ENCODE measurements at places on chromosomes 13 and 19. TPM values are rescaled to one million over a fixed set of nuclear protein-coding genes. Genes with fewer than 3 reads are reported as not detected.

DNA sequence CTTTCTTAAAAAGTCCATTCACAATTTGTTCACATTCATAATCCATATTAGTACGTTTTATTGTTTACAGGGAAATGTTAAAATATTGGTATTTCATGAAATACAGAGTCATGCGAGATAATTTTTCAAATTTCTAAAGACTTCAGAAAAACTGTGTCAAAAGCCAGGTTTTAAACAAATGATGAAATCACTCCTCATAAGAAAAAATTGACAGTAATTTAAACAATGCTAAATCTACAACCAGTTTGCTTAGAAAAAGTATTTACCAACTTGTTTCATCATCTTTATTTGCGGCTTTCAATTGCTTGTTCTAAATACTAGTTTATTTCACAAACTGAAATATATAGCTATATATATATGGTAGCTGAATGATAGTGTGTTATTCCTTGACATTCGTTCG lies 1.2 kb upstream of the NALCN start:
- H3K27me3 ChIP-seq: no peaks in the 10 kb centered on the region
- DNase-seq: no peak
- peak overlapping the region; percentile 79 for H3K27ac ChIP-seq
- no peaks in the 10 kb centered on the region for H3K36me3 ChIP-seq

DNA sequence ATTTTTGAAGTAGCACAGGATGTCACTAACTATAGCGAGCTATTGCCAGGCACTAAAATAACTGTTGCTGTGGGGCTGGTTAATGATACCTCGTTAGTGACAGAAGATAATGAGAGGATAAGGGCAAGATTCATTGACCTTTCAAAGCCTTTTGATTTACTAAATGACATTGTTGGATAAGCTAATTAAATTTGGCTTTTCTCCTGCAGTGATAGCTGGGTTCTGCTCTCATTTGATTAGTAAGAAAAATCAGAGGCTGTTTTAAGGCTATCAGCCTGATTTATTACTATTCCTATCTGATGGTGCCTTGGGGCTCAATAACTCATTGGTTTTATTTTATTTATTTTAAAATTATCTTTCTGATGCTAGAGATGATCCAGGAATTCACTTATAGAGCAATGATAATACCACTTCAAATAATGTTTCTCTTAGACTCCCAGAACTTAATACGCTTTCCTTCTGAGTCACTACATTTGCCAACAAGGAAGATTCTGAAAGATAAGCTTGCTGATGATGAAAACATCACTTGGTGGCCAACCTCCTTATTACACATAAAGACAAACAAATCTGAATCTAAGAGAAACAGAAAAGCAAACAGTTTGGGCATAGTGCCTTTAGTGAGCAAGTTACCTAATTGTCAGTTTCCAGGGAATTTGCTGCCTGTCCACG lies 501.3 kb upstream of the ARGLU1 start:
- H3K27me3 ChIP-seq: no peaks in the 10 kb centered on the region
- no peaks in the 10 kb centered on the region for H3K36me3 ChIP-seq
- H3K27ac ChIP-seq: no peak overlapping the region
- no peak overlapping the region for H3K4me3 ChIP-seq
- DNase-seq: peak; percentile 22

DNA sequence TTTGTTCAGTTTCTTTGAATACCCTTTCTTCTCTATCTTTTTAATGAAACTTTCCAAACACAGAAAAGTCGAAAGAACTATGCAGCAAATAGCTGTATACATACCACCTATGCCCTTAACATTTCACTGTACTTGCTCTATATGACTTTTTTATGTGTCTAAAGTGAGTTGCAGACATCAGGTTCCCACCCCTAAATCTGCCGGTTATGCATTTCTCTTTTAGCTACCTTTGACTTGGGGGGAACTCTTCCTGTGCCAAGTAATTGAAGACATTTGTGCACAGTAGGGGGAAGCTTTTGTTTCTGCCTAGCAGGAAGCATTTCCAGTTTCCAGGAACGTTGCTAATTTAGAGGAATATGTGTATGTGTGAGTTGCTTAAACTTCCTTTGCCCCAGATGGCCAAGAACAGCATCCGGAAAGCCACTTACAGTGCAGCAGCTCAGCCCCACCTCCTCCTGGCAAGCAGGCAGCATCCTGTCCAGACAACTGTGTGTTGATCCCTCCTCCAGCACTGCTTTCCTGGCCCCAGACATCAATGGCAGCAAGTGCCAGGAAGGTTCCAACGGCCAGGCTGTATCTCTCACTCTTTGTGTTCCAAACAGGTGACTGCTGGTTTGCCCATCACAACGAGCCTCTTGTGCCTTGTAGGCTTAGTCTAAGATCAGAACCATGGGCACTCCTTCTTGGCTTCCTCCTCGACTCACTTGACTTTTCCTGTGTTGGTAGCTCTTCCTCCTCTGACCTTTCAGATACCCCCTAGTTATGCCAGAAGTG lies 14.7 kb upstream of the GRAMD1A start:
- H3K4me3 ChIP-seq: no peak overlapping the region
- peaks cover 9% of the 10 kb centered on the region for H3K27me3 ChIP-seq
- H3K27ac ChIP-seq: no peak overlapping the region
- no peak for DNase-seq
- no peaks in the 10 kb centered on the region for H3K4me1 ChIP-seq

GRCh38 chr13:83819611-83820010 lies 62.7 kb downstream of the SLITRK1 start:
- DNase-seq: no peak
- no peak overlapping the region for H3K27ac ChIP-seq
- no peaks in the 10 kb centered on the region for H3K4me1 ChIP-seq
- no peaks in the 10 kb centered on the region for H3K27me3 ChIP-seq

DNA sequence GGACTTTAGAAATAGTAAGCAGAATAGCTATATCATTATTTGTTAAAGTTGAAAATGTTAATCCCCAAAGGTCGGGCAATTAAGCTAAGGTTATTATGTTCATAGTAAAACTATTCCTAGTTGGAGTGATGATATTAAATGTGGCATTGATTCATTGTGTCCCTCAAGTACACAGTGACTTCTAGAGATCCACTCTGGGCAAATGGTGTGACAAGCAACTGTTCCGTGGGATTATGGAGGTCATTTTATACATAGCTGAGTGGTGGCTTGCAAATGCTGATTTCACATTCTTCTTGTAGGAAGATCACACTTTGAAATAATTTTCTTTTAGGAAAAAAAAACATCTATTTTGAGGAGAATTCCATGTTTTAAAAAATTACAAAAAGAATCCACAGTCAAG lies 317.8 kb downstream of the ATP8A2 start:
- H3K4me1 ChIP-seq: peaks cover 5% of the 10 kb centered on the region
- DNase-seq: no peak
- H3K36me3 ChIP-seq: no peaks in the 10 kb centered on the region
- no peak overlapping the region for H3K4me3 ChIP-seq

- H3K27me3 ChIP-seq: no peaks in the 10 kb centered on the region
- H3K4me1 ChIP-seq: no peaks in the 10 kb centered on the region
- H3K4me3 ChIP-seq: no peak overlapping the region
- no peak for DNase-seq
Measured at GRCh38 chr13:46743191-46743590, 53.8 kb downstream of the ESD start.

DNA sequence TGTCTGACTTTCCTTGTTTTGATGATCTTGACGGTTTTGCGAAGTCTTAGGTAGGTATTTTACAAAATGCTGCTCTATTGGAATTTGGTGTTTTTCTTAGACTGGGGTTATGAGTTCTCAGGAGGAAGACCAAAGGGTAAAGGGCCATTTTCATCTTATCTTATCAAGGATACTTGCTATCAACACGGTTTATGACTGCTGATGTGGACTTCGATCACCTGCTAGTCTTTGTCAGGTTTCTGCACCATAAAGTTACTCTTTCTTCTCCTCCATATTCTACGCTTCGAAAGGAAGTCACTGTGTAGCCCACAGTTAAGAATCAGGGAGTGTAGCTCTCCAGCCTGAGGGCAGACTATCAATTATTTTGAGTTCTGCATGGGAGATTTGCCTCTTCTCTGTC lies 7.4 kb upstream of the CEBPG start:
- H3K4me1 ChIP-seq: peaks cover 12% of the 10 kb centered on the region
- no peak overlapping the region for H3K4me3 ChIP-seq
- H3K36me3 ChIP-seq: no peaks in the 10 kb centered on the region
- H3K27me3 ChIP-seq: no peaks in the 10 kb centered on the region

GRCh38 chr13:43444081-43444480 lies 342.7 kb downstream of the ENOX1 start:
- DNase-seq: no peak
- H3K27ac ChIP-seq: no peak overlapping the region
- H3K36me3 ChIP-seq: no peaks in the 10 kb centered on the region

- no peak for DNase-seq
- no peaks in the 10 kb centered on the region for H3K36me3 ChIP-seq
- H3K27ac ChIP-seq: no peak overlapping the region
Measured at GRCh38 chr19:10245189-10245939, 6.7 kb upstream of the MRPL4 start.

- no peaks in the 10 kb centered on the region for H3K36me3 ChIP-seq
- peaks cover 38% of the 10 kb centered on the region for H3K27me3 ChIP-seq
- DNase-seq: no peak
- peaks cover 13% of the 10 kb centered on the region for H3K4me1 ChIP-seq
Measured at GRCh38 chr13:99993660-99994637, 12.4 kb downstream of the ZIC2 start.

DNA sequence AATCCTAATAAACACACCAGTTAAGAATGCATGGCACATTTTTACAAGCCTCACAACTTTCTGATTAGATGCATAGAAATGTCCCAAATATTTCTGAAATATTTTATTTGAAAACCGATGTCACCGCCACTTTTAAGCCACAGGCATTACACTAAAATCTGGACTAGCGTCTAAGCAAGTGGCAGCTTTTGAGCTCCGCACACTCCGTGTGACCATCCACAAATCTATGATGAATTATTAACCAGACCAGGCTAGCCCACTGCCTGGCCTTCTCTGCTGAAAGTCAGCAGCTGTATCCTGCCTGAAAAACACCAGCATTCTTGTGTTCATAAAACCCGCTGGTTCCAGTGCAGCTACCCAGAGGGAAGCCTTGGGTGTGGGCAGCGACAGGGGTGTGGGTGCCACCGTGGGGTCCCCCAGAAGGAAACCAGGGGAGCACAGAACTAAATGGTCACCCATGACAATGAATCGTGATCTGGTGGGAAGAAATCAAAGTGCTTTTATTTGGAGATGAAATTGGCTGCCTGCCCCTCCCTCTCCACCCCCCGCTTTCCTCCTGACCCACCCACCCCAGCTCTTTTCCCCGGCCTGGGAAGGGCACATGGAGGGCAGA lies 13.8 kb downstream of the RASA3 start:
- no peak for DNase-seq
- peak overlapping the region; percentile 74 for H3K27ac ChIP-seq
- H3K36me3 ChIP-seq: no peaks in the 10 kb centered on the region
- H3K4me3 ChIP-seq: peak overlapping the region; percentile 42

GRCh38 chr13:52459668-52460067 lies 4.4 kb downstream of the CKAP2 start:
- no peak overlapping the region for H3K4me3 ChIP-seq
- H3K36me3 ChIP-seq: peaks cover 36% of the 10 kb centered on the region

DNA sequence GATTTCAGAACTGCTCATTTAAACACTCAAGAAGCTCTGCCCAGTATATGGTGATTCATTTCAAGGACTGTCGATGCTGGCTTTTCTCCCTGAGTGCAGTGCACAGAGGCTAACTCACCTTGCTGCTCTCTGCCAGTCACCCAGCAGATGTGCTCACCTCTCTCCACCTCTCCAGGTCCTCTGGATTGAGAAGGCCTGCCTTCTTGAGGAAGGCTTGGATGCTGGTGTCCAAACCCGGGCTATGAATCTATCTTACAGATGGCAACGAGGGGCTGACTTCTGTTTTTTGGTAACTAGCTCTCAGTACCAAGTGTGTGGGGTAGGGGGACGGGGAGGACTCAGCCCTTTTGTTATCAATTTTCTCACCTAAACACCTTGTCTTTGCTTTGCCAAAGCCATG lies 47.6 kb downstream of the TEX29 start:
- no peaks in the 10 kb centered on the region for H3K36me3 ChIP-seq
- DNase-seq: no peak
- no peak overlapping the region for H3K4me3 ChIP-seq
- H3K27ac ChIP-seq: no peak overlapping the region
- peaks cover 11% of the 10 kb centered on the region for H3K27me3 ChIP-seq

DNA sequence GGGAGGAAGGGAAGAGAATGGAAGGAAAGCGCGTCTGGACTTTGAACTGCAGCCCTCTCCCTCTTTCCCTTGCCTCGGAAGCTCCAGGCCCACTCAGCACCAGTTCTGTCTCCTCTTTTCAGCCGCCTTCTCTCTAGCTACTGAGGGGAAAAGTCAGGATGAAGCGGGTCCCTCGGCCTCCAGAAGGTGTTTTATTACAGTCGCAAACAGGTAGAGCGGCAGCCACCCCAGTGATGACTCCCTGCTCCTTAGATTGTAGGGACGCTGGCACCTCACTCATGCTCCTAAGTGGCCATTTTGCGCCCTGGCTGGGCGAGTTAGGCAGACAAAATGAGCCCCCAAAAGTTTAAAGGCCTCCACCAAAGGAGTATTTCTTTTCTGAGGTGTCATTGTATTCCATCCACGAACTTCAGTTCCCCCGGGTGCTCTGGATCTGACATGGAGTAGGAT lies 954 bp upstream of the STK24 start:
- H3K36me3 ChIP-seq: no peaks in the 10 kb centered on the region
- H3K27me3 ChIP-seq: no peaks in the 10 kb centered on the region
- H3K27ac ChIP-seq: peak overlapping the region; percentile 83
- no peak for DNase-seq

GRCh38 chr13:110374431-110375370 lies 67.6 kb downstream of the COL4A2 start:
- no peaks in the 10 kb centered on the region for H3K36me3 ChIP-seq
- H3K27ac ChIP-seq: no peak overlapping the region
- no peaks in the 10 kb centered on the region for H3K4me1 ChIP-seq
- no peak for DNase-seq

DNA sequence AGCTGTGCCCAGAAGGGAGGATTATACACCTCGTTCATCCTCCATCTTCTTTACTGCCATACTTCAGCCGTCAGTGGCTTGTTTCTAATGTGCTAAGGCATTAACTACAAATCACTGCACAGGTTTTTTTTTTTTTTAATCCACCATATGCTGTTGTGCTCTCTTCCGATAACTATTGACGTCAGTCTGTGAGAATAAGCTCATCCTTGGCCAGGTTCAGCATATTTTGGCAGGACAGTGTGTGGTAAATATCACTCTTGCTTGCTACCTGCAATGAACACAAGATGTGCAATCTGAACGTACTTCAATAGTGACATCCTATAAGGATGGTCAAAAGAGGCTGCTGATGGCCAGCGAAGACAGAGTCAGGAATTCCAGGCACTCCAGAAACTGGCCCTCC lies 2030.7 kb upstream of the PCDH20 start:
- H3K27ac ChIP-seq: no peak overlapping the region
- no peak overlapping the region for H3K4me3 ChIP-seq
- H3K36me3 ChIP-seq: no peaks in the 10 kb centered on the region
- DNase-seq: no peak
- H3K27me3 ChIP-seq: no peaks in the 10 kb centered on the region

- H3K27me3 ChIP-seq: no peaks in the 10 kb centered on the region
- peaks cover 24% of the 10 kb centered on the region for H3K4me1 ChIP-seq
- no peak for DNase-seq
- peaks cover 25% of the 10 kb centered on the region for H3K36me3 ChIP-seq
- no peak overlapping the region for H3K4me3 ChIP-seq
- peak overlapping the region; percentile 16 for H3K27ac ChIP-seq
Measured at GRCh38 chr19:18317961-18318800, 4.7 kb downstream of the LSM4 start.

GRCh38 chr13:108728370-108728769 lies 99.0 kb downstream of the MYO16 start:
- no peak overlapping the region for H3K27ac ChIP-seq
- no peaks in the 10 kb centered on the region for H3K36me3 ChIP-seq
- H3K4me1 ChIP-seq: no peaks in the 10 kb centered on the region
- H3K27me3 ChIP-seq: peaks cover 93% of the 10 kb centered on the region

The LRRC25 gene
- not detected for total RNA-seq

The ACER1 gene
- total RNA-seq: not detected

The ODAD3 gene
- 0.30 TPM for total RNA-seq

The CACNA1A gene
- 0.27 TPM for total RNA-seq

The B3GLCT gene
- 1.9 TPM for total RNA-seq

The KBTBD6 gene
- 8.2 TPM for total RNA-seq

Measured in MCF 10A (cell line).